ENCODE measurements at places on chromosomes 12 and 14. TPM values are rescaled to one million over a fixed set of nuclear protein-coding genes. Genes with fewer than 3 reads are reported as not detected.

The TROAP gene
- total RNA-seq, result 45.5 TPM

The SLC10A1 gene
- not detected for total RNA-seq

The PMCH gene
- not detected for total RNA-seq

The CLEC1B gene
- not detected for total RNA-seq

The C14orf180 gene
- not detected for total RNA-seq

The KLHL33 gene
- total RNA-seq, result not detected

The EXOC3L4 gene
- 0.97 TPM for total RNA-seq
